ELR (cell line): ENCODE measurements at places on chromosomes 2 and 18.
A peak's percentile ranks its signal among the peaks of the same experiment; 100 is the strongest.

DNA sequence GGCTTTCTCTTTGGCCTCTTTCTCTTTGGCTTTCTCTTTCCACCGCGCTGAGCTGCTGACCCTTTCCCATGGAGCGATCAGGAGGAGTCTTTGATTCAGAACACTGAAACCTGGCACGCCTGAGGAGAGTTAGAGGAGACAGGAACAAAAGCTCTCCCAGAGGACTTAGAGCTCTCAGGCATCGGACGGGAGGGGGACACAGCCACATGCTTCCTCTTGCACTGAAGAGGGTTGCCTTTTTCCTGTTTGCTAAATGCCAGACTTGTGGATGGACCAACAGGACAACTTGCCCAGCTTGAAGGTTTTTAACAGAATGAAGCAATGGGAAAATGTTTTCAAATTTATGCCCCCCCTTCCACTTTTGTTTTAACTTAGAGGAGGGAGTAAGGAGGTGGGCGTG is 3.6 kb upstream of the PTPN18 start:
- no peak for DNase-seq

DNA sequence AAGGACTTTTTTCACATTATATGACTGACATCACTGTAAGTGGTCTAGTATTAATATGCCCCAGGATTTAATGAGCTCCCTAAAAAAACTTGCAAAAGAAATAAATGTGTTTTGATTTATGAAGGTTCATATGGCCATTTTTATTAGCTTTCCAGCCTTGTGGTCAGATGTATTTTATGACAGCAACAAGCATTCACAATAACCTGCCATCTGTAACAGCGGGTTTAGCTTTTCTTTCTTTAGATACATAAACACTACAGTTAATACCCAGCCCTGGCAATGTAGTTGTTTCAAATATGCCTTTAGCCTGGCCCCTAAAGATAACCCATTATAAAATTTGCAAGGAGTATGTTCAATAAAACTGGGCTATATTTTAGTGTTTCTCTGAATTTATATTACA is 1063.8 kb downstream of the SOCS6 start:
- no peak for DNase-seq

- DNase-seq, result no peak
Measured at GRCh38 chr2:235497096-235497495, 3.3 kb downstream of the AGAP1 start.

DNA sequence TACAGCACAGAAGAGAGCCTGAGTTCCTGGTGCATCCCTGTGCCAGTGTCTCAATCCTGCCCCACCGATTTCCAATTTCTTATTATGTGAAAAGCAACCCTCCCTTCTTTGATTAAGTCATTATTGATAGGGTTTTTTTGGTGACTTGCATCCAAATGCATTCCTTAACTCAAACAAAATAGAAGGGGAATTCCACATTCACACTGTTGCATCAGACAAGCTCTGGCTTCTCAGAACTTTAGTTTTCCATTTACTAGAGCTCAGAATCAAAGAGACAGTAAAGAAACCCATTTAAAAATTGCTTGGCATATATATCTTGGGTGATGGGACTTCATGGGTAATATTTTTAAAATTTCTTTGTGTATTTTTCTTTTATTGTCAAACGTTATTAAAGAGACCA is 13.8 kb upstream of the TMEM200C start:
- DNase-seq, result no peak

GRCh38 chr2:73268830-73269685 is 15.2 kb downstream of the FBXO41 start:
- DNase-seq, result no peak

GRCh38 chr2:235749121-235749770 is 255.4 kb downstream of the AGAP1 start:
- no peak for DNase-seq

GRCh38 chr18:54392543-54393023 is 34.9 kb downstream of the C18orf54 start:
- peak; percentile 82 for DNase-seq

- DNase-seq, result peak; percentile 68
Measured at GRCh38 chr2:18722101-18722500, 132.7 kb upstream of the NT5C1B start.

DNA sequence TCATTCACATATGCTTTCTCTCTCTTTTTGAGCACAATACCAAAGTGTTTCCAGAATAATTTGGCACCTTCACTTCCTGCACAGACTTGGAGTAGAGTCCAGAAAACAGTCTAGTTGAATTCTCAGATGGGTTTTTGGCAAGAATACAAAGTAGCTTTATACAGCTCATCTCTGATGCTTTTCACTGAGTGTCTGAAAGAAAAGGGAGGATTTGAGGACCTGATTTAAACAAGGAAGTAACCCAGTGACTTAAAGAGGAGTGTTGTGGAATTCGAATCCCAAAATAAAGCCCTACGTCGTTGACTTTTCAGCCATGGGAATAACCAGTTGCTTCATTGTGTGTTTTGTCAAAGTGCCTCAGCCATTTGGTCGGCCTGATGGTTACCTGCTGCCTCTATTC is 31.8 kb downstream of the METAP1D start:
- DNase-seq, result no peak

- no peak for DNase-seq
Measured at GRCh38 chr2:237321746-237322145, 92.2 kb downstream of the COL6A3 start.

DNA sequence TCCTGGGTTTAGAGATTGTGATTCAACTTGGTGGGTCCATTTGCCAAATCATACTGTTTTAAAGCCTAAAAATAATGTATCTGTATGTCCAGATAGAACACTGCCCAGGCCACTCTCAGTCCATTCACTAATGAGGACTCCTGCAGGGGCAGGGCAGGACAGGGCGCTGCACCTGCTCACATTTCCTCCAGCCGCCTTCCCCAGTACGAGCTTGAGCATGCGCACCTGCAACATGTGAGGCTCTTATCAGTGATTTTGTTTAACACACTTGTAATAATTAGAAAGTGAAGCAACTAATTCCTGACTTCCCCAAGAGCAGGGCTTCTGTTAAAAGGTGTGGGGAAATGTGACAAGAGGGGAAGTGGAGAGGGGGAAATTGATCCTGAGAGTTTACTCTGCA is 89.7 kb downstream of the AFF3 start:
- no peak for DNase-seq

- DNase-seq, result no peak
Measured at GRCh38 chr2:76867854-76868253, 654.3 kb downstream of the LRRTM4 start.

- no peak for DNase-seq
Measured at GRCh38 chr2:70474256-70474848, 79.3 kb downstream of the TGFA start.

DNA sequence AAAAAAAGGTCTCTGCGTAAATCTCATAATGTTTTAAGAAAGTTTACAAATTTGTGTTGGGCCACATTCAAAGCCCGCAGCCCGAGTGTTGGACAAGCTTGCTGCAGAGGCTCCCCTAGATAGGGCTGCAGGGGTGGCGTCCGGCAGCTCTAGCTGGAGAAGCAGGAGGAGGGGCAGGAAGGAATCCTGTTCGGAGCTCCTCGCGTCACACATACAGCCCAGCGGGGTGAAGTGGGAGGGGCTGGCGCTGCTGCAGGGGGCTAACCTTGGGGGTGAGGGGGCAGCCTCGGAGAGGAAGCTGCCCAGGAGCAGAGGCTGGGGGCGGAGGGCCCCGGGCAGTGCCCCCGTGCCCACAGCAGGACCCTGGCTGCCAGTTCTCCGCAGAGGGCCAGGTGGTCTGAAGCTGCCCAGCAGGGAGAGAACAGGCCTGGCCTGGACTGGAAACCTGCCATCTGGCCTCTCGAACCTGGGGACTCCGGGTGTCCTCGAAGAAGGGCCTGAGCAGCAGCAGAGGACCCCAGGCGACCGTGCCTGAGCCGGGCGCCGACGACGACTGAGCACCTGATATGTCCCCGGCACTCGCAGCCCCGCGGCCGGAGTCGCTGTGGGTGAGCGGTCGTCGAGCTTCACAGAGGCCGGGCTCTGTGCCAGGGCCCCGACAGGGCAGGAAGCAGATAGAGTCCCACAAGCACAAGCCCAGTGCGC is 2.6 kb upstream of the GPR35 start:
- DNase-seq, result no peak

- no peak for DNase-seq
Measured at GRCh38 chr2:85666435-85667316, 1.3 kb downstream of the SFTPB start.

- peak; percentile 80 for DNase-seq
Measured at GRCh38 chr2:84970868-84971509, at the start of gene KCMF1. TSS of gene KCMF1 (plus strand) at chr2:84971161. CDS start at chr2:84971452, 291 bp downstream.

GRCh38 chr2:55490554-55490953 is 29.0 kb upstream of the CFAP36 start:
- peak; percentile 58 for DNase-seq

- no peak for DNase-seq
Measured at GRCh38 chr2:23243073-23243659, 141.8 kb upstream of the KLHL29 start.

GRCh38 chr2:85032621-85033020 is 61.7 kb downstream of the KCMF1 start:
- peak; percentile 37 for DNase-seq

DNA sequence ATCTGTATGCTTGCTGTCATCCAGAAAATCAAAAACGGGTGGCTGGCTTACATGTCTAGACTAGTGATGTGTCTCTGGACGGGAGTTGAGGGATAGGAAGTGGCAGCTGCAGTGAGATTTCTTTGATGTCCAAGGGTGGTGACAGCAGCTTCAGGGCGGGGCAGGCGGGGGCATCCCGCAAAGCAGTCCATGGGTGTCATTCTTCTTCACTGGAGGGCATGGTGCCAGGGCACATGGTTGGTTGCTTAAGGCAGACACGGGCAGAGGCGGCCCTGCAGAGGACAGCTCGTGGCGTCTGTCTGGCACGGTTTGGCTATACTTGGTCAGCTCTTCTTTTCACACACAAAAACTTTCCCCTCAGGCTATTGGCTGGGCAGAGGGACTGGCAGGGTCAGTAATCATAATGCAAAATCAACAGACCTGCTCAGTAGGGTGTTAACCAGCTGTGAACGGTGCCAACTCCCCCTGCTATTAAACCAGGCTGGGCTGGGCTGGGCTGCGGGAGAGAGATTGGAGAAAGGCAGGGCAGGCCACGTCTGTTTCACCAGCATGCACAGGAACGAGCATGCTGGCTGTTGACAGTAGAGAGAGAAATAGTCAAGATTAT is 63.7 kb downstream of the COL4A3 start:
- DNase-seq, result no peak

- no peak for DNase-seq
Measured at GRCh38 chr18:44986933-44987332, 306.2 kb downstream of the SETBP1 start.

- DNase-seq, result no peak
Measured at GRCh38 chr2:95271381-95271971, 2.8 kb upstream of the PROM2 start.
